ENCODE measurements at places on chromosomes 12 and 14. TPM values are rescaled to one million over a fixed set of nuclear protein-coding genes. Genes with fewer than 3 reads are reported as not detected.
A peak's percentile ranks its signal among the peaks of the same experiment; 100 is the strongest.

Gene FAM222A
- 2.4 TPM for total RNA-seq

Gene KRT74
- not detected for total RNA-seq

Gene SYCP3
- 0.71 TPM for total RNA-seq

Gene SCARB1
- 24.0 TPM for total RNA-seq

Gene TSPAN8
- total RNA-seq, result 15.3 TPM

Gene ACOT4
- 5.0 TPM for total RNA-seq

Gene FOS
- 302 TPM for total RNA-seq

Gene GLT8D2
- total RNA-seq, result 10.5 TPM

Gene CSRP2
- 23.3 TPM for total RNA-seq

DNA sequence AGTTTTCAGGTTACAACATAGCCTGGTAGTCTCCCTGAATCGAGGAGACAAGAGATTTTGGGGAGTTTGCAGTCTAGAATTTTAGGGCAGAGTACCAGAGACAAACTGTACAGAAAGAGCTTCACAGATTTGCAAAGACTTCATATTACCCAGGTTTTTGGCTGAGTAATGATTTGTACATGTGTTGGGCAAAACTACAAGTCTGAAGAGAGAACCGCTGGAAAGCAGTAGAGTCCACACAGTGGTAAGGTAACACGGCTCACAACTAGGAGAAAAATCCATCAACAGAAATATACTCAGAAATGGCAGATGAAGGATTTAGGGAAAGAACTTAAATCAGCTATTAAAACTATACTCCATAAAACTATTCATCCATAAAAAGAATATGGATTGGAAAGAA lies 25.7 kb downstream of the FBXO33 start:
- no peak for DNase-seq

DNA sequence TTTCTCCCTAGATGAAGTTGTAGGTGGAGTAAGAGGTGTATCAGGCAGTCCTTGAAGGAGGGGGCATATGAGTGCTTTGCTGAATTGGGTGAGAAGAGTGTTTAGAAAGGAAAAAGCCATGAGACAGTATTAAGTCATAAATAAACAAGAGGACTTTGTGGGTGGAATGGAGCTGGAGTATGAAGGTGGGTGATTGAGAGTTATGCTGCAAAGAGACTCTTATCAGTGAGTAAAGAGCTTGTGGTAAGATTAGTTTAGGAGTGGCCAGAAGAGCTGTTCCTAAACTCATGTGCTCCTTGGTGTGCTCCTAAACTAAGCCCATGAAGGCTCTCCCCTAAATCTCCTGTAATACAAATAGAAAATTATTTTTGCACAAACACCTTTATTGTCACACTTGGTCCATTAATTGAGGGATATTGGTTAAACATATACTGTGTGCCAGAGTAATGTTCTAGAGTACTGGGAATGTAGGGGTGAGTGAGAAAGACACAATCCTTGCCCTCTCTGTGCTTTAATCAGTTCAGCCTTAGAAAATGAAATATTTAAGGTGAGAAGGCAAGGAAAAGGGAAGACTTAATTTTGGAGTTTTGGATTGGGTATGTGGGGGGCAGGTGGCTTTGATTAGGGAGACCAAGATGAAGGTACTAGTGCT lies 9.8 kb downstream of the CHPT1 start:
- DNase-seq, result no peak

DNA sequence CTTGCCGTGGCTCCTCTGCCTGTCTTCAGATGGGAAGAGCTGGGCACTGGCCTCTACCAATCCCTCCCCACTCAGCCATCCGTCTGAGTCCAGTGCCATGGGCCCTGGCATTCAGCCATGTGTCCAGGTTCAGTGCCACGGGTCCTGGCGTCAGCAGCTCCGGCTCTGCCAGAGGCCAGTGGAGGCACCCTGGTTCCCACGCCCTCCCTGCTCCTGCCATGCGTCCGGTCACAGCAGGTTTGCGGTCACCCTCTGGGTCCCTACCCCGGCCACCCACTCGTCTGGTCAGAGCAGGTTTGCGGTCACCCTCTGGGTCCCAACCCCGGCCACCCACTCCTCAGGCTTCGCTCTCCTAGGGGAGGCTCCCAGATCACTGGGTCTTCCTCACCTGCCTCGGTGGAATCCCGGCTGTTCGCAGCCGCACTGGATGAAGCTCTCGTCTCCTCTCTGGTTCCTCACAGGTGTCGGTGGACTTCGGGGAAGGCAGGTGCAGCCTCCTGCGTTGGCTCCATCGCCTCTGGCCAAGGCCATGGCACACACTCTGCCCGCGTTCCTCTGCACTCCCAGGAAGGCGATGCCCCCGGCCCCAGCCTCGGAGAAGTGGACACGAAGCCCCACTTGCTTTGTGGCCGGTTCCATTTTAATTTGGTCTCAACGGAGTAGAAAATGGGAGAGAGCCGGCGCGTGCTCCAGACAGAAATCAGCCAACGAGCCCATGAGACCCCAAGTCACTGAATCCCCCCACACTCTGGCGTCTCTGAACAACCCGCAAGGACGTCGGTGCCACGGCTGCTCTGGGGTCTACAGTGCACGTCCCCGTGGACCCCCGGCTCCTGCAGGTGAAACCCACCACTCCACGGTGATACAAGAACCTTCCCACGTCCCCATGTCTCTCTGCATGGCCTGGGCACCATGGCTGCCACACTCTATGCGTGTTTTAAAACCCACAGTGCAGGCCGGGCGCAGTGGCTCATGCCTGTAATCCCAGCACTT lies 47.8 kb upstream of the FBRSL1 start:
- no peak for DNase-seq

GRCh38 chr14:24256960-24257359 lies 6.0 kb downstream of the TGM1 start:
- DNase-seq, result peak; percentile 34

- no peak for DNase-seq
Measured at GRCh38 chr12:25962932-25963525, 4.5 kb downstream of the RASSF8 start.

DNA sequence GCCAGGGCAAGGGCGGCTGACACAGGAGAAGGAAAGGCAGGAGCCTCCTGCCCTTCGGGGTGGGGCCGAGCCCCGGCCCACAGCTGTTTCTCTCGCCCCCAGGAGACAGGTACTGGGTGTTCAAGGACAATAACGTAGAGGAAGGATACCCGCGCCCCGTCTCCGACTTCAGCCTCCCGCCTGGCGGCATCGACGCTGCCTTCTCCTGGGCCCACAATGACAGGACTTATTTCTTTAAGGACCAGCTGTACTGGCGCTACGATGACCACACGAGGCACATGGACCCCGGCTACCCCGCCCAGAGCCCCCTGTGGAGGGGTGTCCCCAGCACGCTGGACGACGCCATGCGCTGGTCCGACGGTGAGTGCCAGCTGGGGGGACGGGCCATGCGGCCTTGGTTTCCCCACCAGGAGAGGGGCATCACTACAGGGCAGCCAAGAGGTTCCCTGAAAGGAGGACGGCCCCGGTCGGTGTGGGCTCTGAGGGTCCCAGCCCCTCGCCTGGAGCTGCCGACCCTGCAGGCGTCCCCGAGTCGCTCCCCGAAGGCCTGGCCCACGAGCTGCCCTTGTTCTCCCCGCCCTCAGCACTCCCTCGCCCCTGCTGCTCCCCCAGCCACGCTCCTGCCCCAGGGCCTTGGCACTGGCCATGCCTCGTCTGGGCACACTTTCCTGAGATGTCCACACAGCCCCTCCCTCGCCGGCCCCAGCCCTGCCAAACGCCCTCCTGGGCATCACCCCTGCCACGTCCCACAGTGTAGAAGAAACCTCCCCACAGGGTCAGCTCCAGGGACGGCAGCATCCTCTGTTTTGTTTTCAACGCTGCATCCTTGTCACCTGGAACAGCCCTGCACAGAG lies 21.7 kb downstream of the MMP17 start:
- DNase-seq, result no peak

GRCh38 chr12:132423251-132423819 lies 66.6 kb upstream of the FBRSL1 start:
- no peak for DNase-seq

- no peak for DNase-seq
Measured at GRCh38 chr12:19967431-19967830, 400.9 kb upstream of the PDE3A start.

- no peak for DNase-seq
Measured at GRCh38 chr14:101665478-101666078, 95.9 kb upstream of the PPP2R5C start.

GRCh38 chr12:50778663-50779590 lies 15.0 kb downstream of the ATF1 start:
- DNase-seq, result no peak

GRCh38 chr12:76790564-76791552 lies 26.9 kb downstream of the ZDHHC17 start:
- no peak for DNase-seq

DNA sequence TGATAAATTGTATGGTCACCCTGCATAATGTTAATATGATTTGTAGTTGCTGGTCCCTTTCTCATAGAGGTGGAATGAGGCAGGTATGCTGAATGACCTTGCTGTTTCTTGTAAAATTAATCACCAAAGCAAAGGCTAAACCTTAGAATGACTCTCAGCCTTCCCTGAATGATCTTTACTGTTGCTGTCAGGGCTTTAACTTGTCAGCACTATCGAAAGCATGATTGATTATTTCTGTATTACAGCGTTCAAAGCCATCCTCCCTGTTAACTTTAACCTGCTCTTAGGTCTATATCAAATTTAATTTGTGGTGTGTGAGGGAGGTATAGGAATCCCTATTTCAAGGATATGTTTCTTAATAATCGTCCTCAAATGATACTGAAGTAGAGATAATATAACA lies 23.1 kb downstream of the RASSF8 start:
- no peak for DNase-seq

GRCh38 chr12:96040305-96041133 lies 5.1 kb upstream of the LTA4H start:
- no peak for DNase-seq

- DNase-seq, result no peak
Measured at GRCh38 chr14:75946785-75947184, 35.0 kb downstream of the TGFB3 start.

- no peak for DNase-seq
Measured at GRCh38 chr12:96249196-96250118, 55.3 kb downstream of the ELK3 start.

GRCh38 chr12:65858831-65859230 lies 34.5 kb downstream of the HMGA2 start:
- no peak for DNase-seq

GRCh38 chr12:30251546-30251945 lies 444.1 kb downstream of the IPO8 start:
- no peak for DNase-seq

GRCh38 chr12:57604992-57605810 lies 577 bp downstream of the DTX3 start:
- no peak for DNase-seq

DNA sequence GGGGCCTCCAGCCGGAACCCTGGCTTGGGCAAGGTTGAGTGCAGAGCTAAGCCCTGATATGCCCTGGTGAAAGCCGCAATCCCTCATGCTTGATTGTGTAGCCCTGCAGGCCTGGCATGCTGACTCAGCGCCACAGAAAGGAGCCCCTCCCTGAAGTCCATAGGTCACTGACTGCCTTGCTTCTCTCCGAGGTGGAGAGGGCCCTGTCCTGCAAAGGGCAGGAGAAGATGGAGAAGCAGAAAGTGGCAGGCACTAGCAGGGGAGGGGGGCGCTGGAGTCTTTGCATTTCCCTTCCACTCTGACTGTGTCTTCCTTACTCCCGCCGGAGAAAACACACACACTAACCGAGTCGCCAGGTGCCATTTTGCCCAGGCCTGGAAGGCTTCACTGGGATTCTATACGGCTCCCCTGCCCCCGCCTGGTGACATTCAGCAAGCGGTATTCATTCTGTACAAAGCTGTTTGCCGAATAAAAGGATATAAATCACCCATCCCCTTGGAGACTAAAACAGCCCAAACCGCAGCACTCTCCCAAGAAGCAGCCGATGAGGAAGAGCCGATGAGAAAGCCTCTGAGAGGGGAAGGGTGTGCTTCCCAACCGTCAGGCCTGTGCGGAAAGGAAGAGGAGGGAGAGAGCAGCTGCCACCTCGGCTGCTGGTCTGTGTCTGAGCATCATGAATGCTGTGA lies 69.8 kb downstream of the SLC6A12 start:
- DNase-seq, result no peak

GRCh38 chr12:29698756-29699155 lies 85.0 kb downstream of the TMTC1 start:
- no peak for DNase-seq

- DNase-seq, result no peak
Measured at GRCh38 chr12:39176356-39176755, 266.6 kb downstream of the KIF21A start.

- no peak for DNase-seq
Measured at GRCh38 chr14:61186341-61187195, 94.6 kb downstream of the TMEM30B start.

DNA sequence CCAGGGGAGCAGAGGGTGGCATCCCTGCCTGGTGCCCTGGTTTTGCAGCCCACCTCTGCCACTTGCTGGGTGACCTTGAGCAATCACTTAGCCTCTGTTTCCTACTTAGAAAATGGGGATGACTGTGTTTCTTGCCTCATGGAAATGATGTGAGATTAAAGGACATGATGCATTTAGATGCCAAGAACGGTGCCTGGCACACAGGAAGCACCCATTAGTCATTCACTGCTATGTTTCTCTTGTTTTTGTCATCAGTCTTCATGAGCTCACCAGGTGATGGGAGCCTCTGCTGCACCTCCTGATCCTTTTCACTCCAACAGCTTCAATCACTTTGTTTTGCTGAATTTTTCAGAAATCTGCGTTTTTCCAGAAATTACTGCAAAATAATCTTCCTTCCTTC lies 23.6 kb upstream of the ATF1 start:
- no peak for DNase-seq

DNA sequence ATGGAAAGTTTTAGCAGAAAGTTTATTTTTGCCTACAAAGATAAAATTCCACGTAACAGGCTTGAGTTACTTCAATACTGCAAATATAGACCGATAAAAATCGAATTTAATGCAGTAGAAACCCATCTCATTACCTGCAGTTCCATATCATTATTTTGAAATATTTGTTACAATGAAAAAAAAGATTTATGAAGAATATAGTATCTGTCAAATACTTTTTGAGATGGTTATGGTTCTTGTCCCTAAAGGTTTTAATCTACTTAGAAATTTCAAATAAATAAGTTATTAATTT lies 273.5 kb downstream of the ADAMTS20 start:
- no peak for DNase-seq

- DNase-seq, result no peak
Measured at GRCh38 chr12:98419081-98419794, 96.2 kb upstream of the TMPO start.

GRCh38 chr14:68506645-68507419 lies 286.0 kb downstream of the ZFP36L1 start:
- no peak for DNase-seq

DNA sequence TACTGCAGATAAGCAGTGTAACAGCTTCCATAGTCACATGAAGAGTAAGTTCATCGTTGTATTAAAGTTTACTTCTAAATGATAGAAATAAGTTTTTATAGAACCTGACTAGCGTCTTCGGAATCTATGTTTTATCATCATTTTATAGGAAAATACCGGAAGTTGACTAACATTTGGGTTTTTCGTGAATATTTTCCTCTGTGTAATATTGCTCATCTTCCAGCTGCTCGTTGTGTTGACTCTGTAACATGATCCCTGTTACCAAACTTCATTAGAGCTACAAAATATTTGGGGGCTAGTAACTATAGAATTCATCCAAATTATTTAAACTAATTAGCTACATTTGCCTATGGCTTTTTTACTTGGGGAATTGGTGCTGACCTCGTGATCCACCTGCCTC lies 37.2 kb downstream of the DDX51 start:
- no peak for DNase-seq

Data from lower lobe of right lung (tissue), 2 donors.